ENCODE measurements at places on chromosomes 11 and 22.

- DNase-seq: no peak
Measured at GRCh38 chr11:76850815-76851214, 9.9 kb upstream of the ACER3 start.

- no peak for DNase-seq
Measured at GRCh38 chr11:73965076-73965763, 14.4 kb downstream of the DNAJB13 start.

GRCh38 chr22:28604966-28605761 is 74.5 kb downstream of the TTC28 start:
- DNase-seq: no peak

- DNase-seq: no peak
Measured at GRCh38 chr11:88801484-88802123, 264.2 kb downstream of the GRM5 start.

DNA sequence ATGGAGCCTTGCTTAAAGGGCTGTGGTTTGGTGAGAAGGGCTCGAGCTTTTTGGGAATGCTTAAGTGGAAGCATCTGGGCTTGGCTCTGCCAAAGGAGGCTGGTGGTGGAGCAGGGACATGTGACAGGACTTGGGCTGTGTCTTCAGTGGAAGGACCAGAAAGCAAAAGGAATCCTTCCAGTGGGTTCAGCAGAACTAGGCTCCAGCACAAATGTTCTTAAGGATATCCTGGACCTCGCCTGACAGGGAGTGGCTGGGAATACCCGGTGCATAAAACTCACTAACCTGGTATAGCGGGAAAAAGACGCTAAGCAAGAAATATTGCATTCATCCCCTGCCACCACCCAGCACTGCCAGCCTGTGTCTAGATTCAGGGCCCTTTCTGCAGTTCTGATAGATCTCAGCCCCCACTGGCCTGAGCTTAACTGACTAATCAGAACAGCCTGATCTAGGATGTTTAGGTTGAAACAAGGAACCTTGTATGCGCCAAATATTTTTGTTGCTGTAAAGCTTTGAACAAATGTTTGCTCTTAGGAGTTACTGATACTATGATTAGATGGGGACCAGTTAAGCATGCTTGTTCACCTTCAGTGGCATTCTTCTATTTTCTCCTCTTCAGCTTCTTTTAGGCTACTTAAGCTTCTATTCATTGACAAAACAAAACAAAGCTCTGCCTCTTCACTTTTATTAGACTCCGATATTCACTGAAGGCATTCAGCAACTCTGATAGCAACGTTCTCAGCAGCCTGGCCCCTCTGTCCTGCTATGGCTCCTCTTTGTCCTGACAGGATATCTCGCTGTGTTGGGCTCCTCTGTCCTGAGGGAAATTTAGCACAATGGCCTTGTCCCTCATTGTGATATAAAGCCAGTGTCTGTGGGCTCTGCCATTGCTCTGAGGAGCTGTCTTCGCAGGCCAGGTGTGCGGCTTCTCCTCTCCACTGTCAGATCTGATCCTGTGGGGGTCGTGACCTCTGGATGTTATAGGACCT is 25.0 kb downstream of the PPFIBP2 start:
- DNase-seq: no peak

- no peak for DNase-seq
Measured at GRCh38 chr11:7421136-7421535, 64.2 kb upstream of the OLFML1 start.

All from ACHN (cell line).